Stromal cell of bone marrow (primary cell): ENCODE measurements at places on chromosomes 2 and 18.

DNA sequence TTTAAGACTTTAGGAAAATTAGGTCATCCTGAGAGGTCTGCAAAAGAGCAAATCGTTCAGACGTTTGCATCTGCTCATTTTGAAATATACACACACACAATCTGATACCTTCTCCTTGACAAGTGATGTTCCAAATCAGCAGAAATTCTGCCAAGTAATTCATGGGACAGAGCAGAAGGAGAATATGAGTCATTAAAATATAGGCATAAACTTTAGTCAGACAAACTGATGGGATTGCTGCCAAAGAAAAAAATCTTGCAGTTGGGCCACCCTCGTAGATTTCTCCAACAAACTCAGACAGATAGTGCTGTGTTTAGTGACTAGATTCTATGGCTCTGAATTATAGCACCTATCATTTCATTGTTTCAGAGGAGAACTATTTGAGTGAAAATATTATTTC is 336.3 kb downstream of the NYAP2 start:
- DNase-seq = peak; percentile 80

DNA sequence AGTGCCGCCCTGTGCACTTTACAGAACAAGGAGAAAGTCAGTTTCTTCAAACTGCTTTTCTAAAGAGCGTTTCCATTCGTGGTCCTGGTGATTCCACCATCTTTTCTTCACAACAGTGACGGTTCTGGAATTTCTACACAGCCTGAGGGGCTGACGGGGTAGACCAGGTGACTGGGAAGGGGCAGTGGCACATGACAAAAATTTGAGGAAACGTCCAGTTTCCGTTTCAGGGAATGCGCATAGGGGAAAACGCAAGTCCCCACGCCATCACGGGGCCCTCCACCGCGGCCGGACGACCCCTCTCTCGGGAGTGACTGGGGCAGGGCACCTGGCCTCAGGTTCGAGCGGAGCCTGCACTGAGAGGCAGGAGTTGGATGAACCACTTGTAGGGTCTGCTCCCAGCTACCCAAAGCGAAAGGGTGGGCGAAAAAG is 980 bp upstream of the SPTBN1 start:
- no peak for DNase-seq

DNA sequence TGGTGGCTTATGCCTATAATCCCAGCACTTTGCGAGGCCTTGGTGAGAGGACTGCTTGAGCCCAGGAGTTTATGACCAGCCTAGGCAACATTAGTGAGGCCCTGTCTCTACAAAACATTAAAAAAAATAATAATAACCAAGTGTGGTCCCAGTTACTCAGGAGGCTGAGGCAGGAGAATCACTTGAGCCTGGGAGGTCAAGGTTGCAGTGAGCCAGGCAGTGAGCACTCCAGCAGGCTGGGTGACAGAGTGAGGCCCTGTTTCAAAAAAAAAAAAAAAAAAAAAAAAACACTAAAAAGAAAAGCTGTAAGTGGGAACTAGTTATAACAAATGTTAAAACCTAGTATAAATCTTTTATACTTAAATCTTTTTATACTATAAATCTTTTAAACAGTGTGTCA is 146.2 kb upstream of the ITGA4 start:
- no peak for DNase-seq

GRCh38 chr2:189541591-189541990 is 39.0 kb downstream of the SLC40A1 start:
- DNase-seq = no peak
